Heart left ventricle (tissue), 16 donors: ENCODE measurements at places on chromosomes 12 and 14.

DNA sequence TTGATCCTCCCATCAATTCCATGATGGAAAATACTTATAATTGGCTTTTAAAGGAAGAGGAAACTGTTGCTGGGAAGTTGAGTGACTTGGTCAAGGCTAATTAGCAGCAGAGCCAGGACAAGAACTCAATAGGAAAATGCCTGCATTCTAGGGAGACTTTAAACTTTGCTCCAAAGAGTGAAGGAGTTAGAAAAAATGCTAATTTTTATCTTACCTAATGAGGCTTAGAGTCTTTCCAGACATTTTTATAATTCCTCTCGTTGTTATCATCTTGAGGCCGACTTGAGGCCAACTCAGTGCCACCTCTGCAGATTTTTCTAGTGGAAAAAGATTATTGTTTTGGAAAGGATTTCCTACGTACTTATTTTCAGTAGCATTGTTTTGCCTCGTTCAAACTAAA is 344.6 kb downstream of the ETNK1 start:
- DNase-seq = no peak

DNA sequence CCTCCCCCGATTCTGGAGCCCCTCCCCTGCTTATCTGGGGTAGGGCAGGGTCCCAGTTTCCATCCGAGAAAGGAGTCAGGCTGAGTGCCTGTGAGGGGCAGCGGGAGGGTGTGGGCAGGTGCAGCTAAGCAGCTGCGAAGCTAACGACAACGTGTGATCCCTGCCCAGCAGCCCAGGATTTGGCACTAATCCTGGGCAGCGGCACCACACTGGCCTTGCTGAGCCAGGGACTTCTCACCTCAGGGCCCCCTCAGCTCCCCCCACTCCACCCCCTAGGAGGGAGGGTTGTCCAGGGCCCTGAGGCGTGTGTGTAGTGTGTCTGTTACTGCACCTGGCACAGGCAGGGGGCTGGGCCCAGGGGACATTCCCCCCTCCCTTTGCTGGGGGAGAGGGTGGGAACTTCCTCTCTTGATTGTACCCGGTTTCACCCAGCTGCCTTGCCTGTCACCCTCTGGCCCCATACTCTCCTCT is 1.8 kb downstream of the SMIM41 start:
- no peak for DNase-seq

- DNase-seq = no peak
Observed at GRCh38 chr14:102868956-102869547, 53.4 kb upstream of the AMN start.

DNA sequence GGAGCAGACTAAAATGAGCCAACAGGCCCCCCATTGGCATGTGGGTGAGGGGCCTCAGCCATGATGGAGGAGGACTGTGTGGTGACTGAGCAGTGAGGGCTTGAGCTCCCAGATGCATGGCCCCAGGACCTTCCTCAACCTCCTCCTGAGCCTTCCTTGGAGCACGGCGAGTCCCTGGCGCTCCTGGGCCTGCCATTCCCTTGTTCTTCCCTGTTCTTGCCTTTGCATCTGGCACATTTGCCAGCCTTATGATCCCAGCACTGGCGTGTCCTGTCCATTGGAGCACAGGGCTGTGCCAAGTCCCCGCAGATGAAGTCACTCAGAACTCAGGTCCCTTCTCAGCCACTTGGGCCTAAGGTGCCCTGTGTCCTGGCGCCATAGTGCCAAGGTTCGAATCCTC is 40.3 kb upstream of the MEG3 start:
- peak; percentile 7 for DNase-seq

GRCh38 chr12:107912421-107913004 is 138.0 kb downstream of the ASCL4 start:
- DNase-seq = no peak

- no peak for DNase-seq
Observed at GRCh38 chr12:126204326-126204725, 1139.1 kb downstream of the AACS start.

DNA sequence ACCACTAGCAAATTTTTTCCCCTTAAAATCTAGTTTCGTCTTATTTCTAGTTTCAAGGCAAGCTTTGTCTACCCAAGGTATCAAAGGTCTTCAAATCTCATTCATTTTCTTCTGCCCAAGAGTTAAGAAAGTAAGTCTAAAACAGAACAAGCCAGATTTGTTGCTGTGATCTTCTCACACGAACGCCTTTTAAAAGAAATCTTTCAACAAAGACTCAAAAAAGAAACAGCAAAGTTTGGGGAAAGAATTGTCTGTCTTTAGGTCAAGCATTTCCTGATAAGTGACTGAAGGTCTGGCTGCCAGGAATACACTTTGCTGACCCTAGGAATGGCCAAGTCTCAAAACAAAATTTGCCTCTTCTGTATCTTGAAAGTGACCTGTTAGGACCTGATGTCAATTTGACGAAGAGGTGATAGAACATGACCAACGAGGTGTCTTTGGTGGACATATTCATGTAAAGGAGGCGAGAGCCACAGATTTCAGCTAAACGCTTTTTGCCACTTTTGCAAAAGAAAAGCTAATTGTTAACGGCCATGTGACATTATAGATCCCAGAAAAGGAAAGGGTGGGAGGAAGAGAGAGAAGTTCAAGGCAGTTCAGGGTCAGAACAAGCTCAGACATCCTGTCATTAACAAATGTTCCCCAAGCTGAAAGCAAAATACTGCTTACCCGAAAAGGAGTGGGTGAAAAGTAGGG is 1.7 kb downstream of the CDK17 start:
- DNase-seq = no peak

DNA sequence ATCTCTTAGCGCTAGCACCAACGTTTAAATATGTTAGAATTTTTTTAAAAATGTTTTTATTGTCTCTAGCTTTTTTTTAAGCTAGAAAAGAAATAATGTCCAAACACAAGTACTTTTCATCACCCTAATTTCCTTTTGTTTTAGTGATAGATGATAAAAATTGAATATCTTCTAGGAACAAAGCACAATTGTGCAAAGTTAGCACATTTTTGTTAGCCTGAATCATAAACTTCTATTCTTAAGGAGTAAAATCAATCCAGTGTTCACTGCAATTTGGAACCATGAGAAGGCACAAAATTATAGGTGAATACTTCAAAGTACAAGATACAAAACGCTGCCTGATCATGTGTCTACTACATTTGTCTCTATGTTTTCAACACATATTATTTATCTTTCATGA is 408.5 kb upstream of the RPL10L start:
- no peak for DNase-seq

GRCh38 chr12:3165078-3165980 is 88.2 kb downstream of the TSPAN9 start:
- no peak for DNase-seq

- no peak for DNase-seq
Observed at GRCh38 chr12:62862259-62862881, 72.6 kb downstream of the PPM1H start.

GRCh38 chr12:122235741-122236140 is 9.9 kb upstream of the DIABLO start:
- no peak for DNase-seq

DNA sequence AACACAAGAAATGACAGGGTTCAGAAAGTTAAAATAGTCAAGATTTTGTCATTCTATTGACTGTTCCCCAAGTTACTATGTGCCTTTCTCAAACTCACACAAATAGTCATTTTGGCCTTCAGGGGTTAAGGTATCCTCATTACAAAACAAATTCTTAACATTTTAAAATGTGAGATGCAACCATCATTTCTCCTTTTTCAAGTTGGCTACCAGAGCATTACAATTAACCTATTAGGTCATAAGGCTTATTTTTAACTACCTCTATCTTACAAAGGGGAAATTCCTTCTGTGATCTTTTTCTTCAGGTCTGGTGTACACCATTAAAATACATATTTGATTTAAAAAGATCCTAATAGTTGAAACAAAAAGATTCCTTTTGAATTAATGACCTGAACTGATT is 61.2 kb downstream of the SLC38A1 start:
- no peak for DNase-seq

DNA sequence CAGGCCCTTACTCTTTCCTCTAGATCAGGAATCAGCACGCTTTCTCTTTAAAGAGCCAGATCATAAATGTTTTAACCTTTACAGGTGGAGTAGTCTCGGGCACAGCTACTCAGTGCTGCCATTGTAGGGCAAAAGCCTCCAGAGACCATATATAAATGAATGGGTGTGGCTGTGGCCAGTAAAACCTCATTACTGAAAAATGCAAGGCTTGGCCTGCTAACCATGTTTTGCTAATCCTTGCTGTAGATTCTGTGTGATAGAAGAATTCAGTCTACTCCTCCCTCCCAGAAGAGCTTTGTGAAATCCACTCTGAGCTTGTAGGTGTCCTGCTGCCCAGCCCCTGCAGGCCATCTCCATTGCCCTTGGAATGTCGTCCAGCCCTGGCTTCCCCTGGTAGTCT is 58.1 kb downstream of the HSP90AA1 start:
- DNase-seq = no peak

GRCh38 chr14:106166232-106166631 is 639.8 kb downstream of the TMEM121 start:
- no peak for DNase-seq

DNA sequence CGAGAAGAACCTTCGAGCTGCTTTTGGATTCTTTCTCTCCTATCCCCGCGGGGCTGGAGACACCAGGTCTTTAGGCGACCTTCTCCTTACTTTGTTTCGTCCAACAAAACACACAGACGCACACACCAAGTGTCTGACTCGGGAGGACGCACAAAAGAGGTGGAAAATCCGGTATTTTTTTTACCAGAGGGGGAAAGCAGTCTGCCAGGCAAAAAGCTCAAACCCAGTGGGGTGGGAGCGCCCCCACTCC is 2.1 kb downstream of the SIX4 start:
- DNase-seq = no peak

DNA sequence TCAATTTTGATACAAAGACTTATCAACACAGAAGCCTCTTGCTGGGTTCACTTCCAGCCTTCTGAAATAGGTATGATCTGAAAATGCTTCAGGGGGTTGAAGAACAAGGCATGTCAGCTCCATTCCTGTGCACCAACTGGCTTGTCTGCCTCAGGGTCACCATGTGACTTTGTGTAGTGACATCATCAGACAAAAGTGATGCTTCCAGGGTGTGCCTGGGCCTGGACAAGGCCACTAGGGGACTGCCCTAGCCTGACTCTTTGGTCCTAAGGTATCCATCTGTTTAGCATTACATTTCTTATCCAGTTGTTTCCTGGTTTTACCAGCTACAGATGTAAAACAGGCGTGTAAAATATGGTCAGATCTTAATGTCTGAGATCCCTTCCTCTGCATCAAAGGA is 155.6 kb downstream of the CAND1 start:
- no peak for DNase-seq

DNA sequence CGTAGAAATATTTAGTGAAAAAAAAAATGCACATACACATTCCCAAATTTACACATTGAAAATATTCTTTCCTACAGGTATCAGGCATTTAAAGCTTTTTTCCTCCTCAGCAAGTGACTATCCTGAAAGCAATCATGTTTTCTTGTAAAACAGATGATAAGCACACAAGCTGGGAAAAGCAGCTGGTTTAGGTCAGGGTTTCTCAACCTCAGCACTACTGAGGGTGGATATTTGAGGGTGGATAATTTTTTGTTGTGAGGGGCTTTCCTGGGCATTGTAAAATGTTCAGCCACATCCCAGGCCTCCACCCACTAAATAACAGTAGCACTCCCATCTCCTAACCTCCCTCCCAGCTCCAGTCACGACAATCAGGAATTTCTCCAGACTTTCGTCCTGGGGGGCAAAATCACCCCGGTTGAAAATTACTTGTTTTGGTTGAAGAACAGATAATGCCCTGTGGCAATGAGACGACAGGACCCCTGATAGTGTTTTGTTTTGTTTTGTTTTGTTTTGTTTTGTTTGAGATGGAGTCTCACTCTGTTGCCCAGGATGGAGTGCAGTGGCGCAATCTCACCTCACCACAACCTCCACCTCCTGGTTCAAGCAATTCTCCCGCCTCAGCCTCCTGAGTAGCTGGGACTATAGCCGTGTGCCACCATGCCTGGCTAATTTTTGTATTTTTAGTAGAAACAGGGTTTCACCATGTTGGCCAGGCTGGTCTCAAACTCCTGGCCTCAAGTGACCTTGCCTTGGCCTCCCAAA is 15.0 kb upstream of the NT5DC3 start:
- DNase-seq = no peak

DNA sequence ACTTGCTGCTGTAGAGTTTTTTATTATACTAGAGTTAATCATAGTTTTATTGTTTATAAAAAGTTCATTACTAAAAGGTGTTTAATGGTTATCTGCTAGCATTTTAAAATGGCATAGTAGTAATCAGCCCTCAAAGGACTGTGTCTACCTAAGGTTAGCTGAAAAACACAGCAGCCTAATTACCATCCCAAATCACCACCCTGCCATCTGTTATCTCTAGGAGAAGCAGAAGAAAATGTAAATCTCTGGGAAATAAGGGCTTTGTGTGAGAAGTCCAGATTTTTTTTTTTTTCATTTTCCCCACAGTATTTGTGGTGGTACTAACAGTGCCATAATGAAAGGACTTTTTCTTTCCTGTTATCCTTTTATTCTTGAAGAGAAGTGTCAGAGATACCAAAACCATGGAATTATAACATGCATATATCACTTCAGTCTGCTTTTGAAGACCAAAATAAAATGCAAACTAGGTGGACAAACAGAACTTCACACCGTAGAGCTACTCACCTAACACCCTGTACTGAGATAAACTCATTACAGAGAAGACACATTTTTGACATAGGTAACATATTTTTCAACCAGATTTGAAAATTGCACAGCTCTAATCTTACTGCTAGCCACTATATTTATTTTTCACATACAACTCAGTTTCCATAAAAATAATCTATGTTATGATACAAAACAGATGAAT is 876.2 kb downstream of the C12orf50 start:
- DNase-seq = no peak

GRCh38 chr14:31770271-31770670 is 209.1 kb downstream of the NUBPL start:
- no peak for DNase-seq

GRCh38 chr14:104424406-104425072 is 155.0 kb upstream of the C14orf180 start:
- no peak for DNase-seq

GRCh38 chr14:75361041-75361440 is 66.8 kb upstream of the JDP2 start:
- DNase-seq = no peak

- DNase-seq = no peak
Observed at GRCh38 chr12:128425666-128426331, 158.8 kb downstream of the TMEM132C start.

- DNase-seq = peak; percentile 52
Observed at GRCh38 chr12:14905269-14906004, 19.8 kb upstream of the MGP start.

DNA sequence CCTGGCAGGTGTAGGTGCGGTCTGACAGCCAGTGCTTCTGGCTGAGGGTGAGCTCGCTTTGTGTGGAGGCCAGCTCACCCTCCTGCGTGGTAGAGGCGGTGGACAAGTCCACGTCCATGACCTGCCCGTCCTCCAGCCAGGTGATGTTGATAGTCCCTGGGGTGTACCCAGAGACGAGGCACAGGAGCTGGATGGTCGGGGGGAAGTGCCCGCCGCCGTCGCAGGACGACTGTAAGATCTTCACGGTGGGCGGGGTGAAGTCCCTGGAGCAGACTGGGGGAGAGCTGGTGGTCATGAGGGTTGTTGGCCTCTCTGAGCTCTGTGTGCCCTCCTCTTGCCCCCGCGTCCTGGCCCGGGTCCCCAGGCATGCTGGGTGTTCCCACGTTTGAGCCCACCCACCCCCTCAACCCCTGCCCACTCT is 74.6 kb downstream of the TMEM121 start:
- DNase-seq = no peak
